ENCODE measurements at places on chromosomes 7 and 10. TPM values are rescaled to one million over a fixed set of nuclear protein-coding genes. Genes with fewer than 3 reads are reported as not detected.

GRCh38 chr7:142365410-142365842 is 107.6 kb upstream of the PRSS58 start:
- no peak for DNase-seq

- peak; percentile 68 for DNase-seq
Observed at GRCh38 chr10:71383972-71384687, 12.6 kb upstream of the CDH23 start.

DNA sequence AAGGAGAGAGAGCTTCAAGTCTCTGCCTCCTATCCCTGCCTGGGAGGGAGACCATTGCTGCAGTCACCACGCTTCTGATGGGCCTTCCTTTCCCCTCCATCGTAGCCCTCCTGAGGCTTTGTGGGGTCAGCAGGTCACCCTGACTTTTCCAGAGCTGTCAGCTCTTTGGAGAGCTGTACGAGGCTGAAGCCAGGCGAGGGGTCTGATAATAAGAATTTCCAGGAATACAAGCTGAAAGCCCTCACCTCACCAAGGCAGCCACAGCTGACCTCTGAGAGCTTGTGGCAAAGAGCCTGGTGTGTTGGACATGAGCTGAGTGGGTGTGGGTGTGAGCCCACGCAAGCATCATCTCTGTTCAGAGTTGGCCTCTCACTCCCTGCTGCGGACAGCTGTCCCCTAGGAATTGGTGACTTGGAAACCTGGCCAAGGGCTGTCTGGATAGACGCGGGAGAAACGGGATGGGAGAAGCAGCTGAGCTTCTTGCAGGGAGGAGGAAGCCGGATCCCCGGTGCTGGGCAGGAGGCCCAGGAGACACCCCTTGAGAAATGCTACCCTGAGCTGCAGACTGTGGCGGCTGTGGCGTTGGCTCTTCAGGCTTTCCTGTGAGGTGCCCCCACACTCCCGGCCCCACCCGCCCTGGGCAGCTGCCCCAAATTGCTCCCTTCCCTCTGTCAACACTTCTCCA is 122.1 kb upstream of the BTBD16 start:
- peak; percentile 85 for DNase-seq

- DNase-seq = no peak
Observed at GRCh38 chr10:92562424-92562823, 11.5 kb downstream of the IDE start.

- no peak for DNase-seq
Observed at GRCh38 chr7:101933688-101934121, 116.3 kb downstream of the CUX1 start.

DNA sequence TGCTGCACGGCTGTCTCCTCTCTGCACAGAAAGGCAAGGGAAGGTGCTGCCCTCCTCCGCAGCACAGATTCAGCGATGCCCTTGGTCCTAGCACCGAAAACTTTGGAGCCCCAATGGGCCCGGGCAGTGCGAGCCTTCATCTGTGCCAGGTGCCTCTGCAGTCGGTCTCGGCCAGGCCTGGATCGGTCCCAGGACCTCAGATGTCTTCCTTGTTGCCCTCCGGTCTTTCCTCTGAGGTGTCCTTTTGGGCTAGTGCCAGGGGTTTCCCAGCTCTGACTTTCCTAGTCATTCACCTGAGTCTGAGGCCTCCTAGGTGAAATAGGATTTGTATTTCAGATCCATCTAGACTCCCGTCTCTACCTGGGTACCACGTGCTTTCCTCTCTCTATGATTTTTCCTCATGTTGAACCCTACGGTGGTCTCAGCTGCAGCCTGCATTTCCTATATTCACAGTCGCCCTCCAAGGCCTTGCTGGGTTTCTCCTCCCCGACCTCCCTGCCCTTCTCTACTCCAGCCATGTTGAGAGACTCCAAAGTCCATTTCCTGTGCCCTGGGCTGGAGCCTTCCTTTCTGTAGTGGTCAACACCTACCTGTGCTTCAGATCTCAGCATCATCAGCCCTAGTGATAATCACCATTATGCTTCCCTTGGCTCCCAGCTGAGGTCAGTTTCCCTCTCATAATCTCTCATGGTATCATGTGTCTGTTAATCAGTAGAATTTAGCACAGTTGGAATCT is 92.0 kb upstream of the PRSS58 start:
- no peak for DNase-seq

DNA sequence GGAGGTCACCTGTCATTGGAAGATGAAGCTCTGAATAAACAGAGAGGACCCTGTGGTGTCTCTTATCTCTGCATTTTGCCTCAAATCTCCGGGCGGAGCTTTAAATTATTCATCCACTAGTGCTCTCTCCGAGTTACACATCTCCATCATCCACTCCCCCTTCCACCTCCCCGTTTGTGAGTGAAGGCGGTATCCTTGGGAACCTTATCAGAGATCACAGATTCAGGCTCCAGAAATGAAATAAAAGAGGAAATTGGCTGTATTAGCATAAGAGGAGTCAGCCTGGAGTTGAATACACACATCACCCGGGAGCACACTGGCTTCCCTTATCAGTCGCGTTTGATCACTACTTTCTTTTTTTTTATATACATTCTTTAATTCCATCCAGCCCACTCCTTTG is 1184.8 kb downstream of the GATA3 start:
- no peak for DNase-seq

- no peak for DNase-seq
Observed at GRCh38 chr7:119392-120163, 72.8 kb upstream of the FAM20C start.

DNA sequence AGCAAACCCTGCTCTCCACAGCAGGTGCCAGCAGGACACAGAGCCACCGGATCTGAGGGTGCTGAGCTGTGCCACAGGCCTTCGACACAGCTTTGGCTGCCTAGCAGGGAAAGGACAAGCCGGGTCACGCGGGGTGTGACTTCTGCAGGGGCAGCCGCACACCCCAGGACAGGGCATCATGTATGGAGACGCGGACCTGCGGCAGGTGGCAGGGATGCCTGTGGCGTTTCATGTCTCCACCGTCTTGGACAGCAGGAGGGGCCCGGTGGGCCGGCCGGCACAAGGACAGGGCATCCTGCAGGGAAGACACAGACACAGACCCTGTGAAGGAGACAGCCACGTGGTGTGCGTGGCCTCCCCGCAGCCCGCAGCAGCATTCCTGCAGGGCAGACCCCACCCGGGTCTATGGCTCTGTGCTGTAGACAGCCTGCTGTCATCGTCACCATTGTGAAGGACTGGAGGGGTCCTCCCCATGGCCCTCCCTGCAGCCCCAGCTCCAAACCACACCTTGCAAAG is 109.2 kb downstream of the PDGFA start:
- peak; percentile 46 for DNase-seq

DNA sequence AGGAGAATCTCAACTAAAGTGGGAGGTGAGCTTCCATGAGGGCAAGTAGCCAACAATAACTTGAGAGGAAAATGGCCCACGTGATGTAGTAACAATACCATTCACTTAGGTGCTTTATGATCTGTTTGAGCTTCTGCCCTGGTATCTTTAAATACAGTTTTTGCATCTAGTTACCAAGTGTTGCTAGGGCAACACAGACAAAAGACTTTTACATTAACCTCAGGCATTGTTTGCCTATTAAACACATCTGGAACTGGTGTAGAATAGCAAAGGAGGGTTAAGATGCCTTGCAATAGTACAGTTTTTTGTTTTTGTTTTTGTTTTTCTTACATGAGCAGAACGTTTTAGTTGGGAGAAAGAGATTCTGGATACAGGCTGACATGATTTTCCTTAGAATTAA is 97.7 kb upstream of the MTPN start:
- no peak for DNase-seq

DNA sequence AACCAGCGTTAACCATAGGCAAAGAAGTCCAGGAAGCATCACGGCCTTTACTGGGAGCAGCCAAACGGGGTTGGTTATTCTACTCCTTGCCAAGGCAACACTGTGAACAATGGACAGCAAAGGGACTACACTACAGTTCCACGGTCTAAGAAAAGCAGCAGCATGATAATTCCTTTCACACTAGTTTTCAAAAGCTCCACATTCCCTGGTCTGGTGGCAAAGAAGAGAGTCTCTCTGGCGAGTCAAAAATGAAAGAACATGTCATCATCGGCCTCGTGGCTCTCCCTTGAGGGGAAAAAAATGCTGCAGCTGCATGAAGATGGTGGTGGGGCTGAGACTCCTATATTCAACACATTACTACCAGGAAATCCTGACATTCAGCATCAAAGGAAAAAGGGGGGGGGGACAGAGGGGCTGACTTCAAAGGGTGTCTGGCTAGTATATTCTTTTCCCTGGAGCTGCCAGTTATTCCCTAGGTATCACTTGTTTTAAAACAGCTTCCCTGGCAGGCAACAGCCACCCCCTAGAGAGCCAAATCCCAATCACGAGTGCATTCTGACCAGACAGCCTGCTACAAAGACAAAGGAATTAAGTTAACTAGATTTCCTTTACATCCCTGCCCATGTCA is 49.1 kb downstream of the SLC37A3 start:
- no peak for DNase-seq

- no peak for DNase-seq
Observed at GRCh38 chr7:150335108-150335773, 6.2 kb downstream of the RARRES2 start.

DNA sequence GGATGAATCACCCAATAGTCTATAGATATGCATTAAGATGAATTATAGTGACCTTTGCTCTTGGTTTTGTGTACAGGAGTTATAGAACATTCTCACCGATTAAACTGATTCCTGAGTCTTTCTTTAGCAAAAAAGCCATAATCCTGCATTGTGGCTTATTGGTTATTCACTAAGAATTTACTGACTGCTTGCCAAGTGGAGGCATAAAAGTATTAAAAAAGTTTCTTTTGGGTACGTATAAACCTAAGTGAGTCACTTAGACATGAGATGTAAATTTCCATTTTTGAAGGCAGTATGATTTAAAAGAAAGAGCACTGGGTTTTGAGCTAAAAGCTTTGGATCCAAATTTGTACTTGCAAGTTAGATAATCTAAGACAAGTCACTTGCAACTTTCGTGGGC is 100.7 kb downstream of the CDK6 start:
- no peak for DNase-seq

DNA sequence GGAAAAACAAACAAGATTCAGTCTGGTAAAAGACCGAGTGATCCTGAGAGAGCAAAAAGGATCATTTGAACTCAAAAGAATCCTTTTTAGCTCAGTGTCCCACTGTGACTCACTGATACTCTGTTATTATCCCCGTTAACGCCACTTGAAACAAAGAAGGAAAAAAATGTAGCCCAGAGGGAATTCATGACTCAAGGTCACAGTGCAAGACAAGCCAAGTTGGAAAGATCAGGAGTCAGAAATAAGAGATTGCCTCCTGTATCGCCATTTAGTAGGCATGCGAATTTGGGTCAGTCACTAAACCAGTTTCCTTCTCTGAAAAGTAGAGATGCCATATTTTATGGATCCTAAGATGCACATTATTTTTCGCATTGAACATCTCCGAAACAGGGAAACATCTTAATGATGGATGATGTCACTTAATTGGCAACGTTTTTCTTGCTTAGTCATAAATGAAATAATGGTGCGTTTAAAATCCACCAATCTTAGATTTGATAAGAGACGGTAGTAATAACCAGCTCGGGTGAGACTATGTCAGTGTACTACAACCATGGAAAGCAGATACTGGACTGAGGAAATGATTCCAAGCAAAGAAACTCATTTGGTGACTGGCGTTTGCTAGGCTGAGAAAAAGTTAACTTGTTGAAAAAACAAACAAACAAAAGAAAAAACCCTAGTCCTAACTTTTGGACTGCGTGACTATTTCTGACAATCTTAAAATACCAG is 502.0 kb upstream of the CELF2 start:
- DNase-seq = no peak

DNA sequence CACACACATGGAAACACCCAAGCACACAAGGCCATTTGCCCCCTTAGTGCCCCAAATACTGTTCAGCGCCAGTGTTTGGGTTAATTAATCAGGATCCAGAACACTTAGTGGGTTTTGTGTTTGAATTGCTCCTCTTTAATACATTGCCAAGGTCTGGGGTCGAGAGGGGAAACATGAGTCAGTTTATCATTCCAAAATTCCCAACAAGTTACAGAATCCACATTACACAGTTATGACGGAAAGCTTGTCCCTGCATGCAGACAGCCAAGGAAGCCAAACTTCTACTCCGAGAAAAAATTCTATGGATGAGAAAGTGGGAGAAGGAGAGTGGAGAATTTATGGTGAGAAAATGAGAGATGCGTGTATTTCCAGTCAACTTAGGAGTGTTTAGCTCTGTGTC is 189.0 kb downstream of the NPSR1 start:
- no peak for DNase-seq

GRCh38 chr7:34096198-34096651 is 190.9 kb downstream of the BMPER start:
- peak; percentile 93 for DNase-seq

TMEM26 gene
- 0.07 TPM for polyA plus RNA-seq

LEP gene
- 0.08 TPM for polyA plus RNA-seq

FRA10AC1 gene
- polyA plus RNA-seq = 15.0 TPM

NOS3 gene
- polyA plus RNA-seq = 5.7 TPM

PDE6C gene
- polyA plus RNA-seq = not detected

FANK1 gene
- 0.27 TPM for polyA plus RNA-seq
